Thoracic aorta (tissue), 2 donors: ENCODE measurements at places on chromosomes 2 and 18.

DNA sequence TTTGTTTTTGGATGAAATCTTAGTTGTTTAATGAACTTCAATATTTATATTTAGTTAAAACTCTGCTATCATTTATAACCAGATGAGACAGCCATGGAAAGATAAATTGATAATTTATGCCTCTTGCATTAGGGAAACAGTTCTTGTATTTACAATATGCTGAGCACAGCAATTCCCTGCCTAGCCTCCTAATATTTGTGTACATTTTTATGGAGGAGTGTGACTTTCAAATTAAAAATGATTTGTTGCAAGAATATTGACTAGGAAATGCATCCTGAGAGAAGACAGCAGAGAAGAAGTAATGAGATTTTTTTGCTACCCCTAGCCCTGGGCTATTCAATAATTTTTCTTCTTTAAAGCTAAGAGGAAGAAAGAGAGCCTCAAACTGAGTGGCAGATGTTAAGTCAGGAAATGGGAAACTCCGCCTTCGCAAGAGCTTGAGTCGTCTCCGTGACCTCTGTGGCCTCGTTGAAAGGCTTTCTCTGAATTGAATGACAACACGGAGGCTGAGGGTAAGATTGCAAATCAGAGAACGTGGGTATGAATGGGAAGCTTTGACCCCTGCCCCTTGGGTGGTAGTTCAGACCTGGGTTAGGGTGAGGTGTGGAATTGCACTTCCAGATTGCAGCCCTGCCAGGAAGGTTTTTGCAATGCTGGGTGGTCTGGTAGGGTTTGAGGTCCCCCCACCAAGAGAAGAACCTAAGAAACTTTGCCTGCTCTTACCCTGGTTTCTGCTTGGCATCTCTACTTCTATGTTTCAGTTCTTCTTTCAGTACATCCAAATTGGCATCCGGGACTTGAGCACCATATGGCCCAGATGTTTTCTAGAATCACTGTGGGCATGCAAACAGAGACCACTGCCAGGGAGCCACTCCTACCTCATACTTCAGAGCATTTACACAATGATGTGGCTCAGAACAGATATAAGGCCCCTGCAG, 210.3 kb upstream of the RBMS1 start:
- no peak for DNase-seq

- no peak for DNase-seq
Observed at GRCh38 chr2:49371128-49371701, 216.9 kb upstream of the FSHR start.

DNA sequence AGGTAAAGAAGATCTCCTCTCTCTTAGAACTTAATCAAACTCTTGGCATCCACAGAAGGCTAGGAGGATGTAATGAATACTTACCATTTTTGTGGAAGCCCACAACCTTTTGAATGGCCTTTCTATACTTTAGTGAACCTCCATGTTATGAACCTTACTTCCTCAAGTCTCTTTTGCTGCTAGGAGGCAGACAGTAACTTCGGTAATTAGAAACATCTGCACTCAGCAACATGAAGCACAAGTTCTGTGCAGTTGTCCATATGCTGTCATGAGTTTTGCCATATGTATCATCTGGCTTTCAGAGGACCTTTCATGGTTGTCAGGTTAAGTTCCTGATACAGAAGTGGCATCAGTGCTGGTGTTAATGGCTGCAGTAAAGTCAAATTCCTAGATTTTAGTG, 50.4 kb downstream of the PDK1 start:
- no peak for DNase-seq

GRCh38 chr2:70703900-70704549, 64.0 kb downstream of the ADD2 start:
- DNase-seq = no peak

DNA sequence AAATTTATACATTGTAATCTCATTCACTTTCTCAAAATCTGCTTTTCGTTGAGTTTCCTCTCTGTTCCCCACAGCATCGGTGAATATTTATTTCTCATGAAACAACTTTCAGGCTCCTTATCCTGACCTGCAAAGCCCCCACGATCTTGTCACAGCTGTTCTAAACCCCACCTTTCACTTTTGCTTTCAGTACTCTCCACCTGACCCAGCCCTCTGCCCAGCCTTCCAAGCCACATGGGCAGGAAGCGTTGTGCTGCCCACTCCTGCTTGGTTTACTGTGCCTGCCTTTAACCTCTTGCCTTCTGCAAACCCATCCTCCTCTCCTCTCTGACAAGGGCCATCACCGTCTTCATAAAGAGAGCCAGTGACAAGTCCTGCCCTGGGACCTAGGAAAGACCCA, 262.5 kb downstream of the GALR1 start:
- no peak for DNase-seq
